Femur (tissue), 1 donor: ENCODE measurements at places on chromosomes 3 and 15.
A peak's percentile ranks its signal among the peaks of the same experiment; 100 is the strongest.

- no peak for DNase-seq
Measured at GRCh38 chr3:62238431-62238830, 134.9 kb downstream of the FEZF2 start.

GRCh38 chr3:58645726-58646125 is 20.8 kb downstream of the FAM3D start:
- no peak for DNase-seq

GRCh38 chr3:19945534-19945933 is 1.4 kb upstream of the RAB5A start:
- no peak for DNase-seq

DNA sequence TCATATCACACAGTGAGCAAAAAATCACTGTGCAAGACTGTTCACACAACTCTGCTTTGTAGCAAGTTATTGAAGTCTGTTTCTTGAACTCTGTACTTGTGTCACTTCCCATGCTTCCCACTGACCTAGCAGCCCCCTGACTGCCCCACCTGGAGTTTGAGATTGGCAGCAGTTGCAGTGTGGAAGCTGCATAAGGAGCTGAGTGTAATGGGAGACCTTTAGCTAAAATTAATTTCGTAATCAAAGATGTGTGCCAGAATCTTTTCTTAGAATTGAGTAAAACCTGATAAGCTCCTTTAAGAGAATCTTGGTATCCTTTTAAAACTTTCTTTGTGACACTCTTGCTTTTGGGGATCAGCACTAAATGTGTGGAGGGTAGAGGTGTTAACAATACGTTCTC is 42.8 kb downstream of the NKIRAS1 start:
- DNase-seq = no peak

- no peak for DNase-seq
Measured at GRCh38 chr15:44435893-44436667, 8.7 kb downstream of the CTDSPL2 start.

GRCh38 chr15:41546851-41547786 is 3.1 kb upstream of the RPAP1 start:
- DNase-seq = no peak

DNA sequence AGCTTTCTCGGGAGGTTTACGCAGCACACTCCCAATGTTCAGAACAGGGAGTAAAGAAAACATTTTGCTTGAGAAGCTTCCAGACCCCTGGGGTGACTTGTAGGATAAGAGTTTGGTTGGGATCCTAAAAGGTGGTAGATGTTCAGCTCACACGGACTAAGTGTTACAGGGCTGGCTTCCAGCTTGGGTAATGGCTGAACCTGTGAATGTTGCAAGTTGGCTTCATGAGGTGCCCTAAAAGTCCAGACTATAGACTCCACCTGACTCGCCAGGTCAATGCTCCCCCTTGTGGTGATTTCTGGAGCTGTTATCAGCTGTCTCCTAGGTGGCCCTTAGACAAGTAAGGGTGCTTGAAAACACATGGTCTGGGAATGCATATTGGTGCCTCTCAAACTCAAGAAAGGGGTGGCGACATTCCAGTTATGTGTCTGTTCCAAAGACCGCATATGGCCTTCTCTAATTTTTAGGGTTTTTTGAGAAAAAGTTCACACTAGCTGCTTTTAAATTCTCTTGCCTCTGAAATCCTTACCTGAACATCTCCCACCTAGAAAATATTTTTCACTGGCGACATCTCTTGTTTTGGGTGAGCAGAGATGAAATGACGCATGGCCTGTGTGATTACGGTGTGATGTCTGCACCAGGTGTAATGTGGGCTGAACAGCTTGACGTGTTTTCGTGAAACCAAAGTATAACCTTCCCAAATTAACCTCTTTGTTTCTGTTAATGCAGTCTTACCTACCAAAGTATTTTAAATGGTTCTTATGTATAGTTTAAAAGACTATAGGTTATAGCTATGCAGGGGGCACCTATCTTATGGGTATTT is 175.7 kb upstream of the KBTBD8 start:
- peak; percentile 52 for DNase-seq

DNA sequence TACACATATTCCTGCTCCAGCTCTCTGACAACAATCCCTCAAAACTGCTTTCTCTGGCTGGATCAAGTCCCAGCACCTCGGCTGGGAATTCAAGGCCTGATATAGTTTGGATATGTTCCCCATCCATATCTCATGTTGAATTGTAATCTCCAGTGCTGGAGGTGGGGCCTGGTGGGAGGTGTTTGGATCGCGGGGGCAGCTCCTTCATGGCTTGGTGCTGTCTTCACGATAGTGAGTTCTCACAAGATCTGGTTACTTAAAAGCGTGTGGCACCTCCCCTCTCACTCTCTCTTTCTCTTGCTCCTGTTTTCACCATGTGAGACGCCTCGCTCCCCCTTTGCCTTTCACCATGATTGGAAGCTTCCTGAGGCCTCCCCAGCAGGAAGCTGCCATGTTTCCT is 47.4 kb upstream of the SYN2 start:
- DNase-seq = no peak

DNA sequence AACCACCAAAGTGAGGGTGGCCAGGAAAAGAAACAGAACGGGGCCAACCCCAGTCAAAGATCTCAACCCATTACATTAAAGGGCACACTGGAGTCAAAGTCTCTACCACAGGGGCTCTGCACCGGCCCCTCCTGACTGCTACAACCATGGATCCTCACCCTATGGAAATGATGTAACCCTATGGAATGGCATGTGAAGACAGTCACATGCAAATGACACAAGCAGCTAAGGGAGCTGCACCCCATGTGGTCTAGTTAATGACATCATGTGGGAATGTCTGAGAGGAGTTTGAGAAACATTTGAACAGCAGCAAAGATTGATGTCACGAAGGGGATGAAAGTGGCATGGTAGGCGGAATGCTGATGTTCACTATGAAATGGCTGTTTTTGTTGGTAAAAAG is 298.2 kb upstream of the SLCO3A1 start:
- no peak for DNase-seq

- DNase-seq = peak; percentile 87
Measured at GRCh38 chr15:90059208-90059985, 42.9 kb downstream of the IDH2 start.

GRCh38 chr3:124650798-124651197 is 79.5 kb upstream of the UMPS start:
- DNase-seq = no peak

DNA sequence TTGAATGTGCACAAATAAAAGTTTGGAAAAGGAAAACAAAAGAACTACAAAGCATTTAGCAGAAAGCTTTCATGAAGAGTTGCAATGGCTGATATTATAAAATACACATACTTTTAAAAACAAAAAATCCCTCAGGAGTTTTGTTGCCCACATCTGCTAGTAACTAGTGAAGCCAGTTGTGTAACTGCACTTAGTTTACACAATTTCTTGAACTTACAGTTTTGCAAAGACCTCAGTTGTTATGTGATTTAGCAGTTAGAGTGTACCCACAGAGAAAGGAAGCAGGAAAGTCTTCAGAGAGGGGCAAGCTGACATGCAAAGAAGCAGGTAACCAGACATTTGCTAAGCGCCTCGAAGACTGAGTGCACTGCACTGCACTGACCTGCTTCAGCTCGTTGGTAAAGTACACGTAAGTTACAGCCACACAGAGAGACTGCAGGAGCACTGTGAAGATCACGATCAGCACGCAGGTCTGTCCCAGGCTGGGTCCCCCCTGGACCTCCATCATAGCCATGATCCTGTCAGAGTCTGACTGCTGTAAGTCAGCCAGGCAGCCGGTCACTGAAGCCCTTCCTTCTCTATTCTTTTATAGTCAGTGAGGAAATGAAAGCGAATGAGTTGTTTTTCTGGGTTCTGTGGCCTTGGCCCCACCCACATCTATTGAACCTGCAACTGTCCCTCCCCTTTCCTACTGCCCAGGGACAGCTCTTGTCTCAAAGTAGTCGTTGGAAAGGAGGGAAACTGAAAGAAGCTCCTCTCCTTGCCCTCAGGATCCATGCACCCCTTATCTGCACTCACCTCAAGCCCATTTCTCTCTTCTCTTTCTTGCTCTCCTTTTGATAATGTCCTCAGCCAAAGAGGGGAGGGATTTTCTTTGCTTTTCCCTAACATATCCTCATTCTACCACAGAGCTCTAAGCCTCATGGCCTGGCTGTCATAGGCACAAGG is at the start of gene TNFSF10:
Gene TNFSF10 (minus strand): TSS at position 560 of the 948 bp plus-strand sequence. CDS start 46 bp downstream, at position 514.
- DNase-seq = peak; percentile 48

GRCh38 chr3:35120026-35120425 is 519.3 kb upstream of the ARPP21 start:
- no peak for DNase-seq

- DNase-seq = no peak
Measured at GRCh38 chr15:101276501-101277037, 716 bp downstream of the SELENOS start.

- DNase-seq = no peak
Measured at GRCh38 chr3:185422677-185423076, 59.7 kb downstream of the MAP3K13 start.

- no peak for DNase-seq
Measured at GRCh38 chr3:55615039-55615693, 128.1 kb upstream of the WNT5A start.

DNA sequence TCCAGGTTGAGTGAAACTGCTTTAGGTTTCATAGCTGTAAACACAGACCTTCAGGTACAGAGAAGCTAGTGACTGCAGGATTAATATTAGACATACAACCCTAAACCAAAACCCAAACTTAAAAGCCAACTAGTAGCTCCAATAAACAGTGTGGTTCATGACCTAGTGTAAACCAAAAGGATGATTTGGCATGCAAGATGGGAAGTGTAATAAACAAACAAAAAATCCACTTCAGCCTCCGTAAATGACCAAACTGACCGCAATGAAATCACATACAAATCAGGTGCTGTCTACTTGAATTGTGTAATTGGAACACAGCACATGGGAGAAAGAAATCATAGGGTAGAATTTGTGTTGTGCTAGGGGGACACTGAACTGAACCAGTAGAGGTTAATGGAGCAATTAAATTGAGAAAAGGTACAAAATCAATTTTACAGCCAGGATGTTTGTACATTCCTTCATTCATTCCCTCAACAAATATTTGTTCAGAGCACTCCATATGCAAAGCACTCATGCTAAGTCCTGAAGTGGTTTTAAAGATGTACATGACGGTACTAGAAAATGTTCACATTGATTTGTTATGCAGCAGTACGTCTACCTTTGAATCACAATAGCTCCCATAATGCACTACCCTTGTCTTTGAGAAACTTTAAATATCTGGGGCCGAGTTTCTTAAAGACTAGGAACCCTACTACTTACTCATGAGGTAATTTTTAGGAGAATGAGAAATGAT is 21.4 kb upstream of the CHST2 start:
- DNase-seq = no peak

DNA sequence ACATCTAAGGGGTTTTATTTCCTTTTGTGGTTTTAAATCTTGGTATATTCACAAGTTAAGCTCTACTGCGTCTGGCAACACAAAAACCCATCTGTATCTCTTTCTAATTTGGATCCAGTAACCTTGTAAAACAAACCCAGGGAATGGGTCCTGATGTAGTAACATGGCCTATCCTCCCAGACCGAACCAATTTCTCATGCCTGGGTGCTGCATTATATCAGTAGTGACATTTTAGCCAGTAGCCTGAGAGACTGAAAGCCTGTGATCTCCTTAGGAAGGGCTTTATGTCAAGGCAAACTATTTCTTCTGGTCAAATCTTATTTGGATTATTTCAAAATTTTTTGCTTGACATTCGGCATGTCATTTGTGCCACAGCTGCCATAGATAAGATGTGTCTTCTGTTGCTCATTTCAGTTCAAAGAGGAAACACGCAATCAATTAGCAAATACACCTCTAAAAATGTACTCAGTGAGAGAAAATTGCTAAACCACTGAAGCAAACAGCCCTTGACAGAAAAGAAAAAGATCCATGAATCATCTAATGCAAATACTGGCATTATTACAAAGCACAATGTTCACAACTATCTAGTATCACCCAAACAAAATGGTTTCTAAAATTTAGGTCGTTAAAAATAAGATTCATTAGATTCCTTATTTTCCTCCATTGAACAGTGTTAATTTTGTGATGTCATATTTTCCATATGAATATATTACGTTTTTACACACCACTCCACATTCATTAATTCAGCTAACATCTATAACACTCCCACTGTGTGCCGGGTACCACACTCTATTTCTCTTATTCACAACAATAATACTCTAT is 4.0 kb downstream of the NPTN start:
- no peak for DNase-seq

DNA sequence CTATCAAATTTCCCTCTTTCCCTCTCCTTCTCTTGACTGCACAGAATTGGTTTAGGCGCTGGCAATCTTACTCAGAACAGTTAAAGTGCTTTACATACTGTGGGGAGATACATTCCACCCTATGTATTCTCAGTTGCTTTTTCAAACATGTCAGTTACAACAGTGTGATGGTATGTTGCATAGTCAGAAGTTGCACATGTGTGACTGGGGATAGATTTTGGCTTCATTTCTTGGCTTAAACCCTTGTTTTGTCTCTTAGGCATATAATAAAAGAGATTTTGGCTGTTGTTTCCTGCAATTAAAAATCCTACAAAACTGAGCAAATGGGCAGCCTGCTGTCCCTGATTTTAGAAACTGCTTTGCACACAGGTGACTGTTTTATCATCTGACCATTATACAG is 86.7 kb downstream of the PIK3R4 start:
- no peak for DNase-seq

- DNase-seq = no peak
Measured at GRCh38 chr3:23659274-23659673, 146.5 kb upstream of the UBE2E1 start.

- peak; percentile 4 for DNase-seq
Measured at GRCh38 chr3:13704174-13704573, 155.2 kb downstream of the FBLN2 start.
